ENCODE measurements at places on chromosomes 16 and 17.

DNA sequence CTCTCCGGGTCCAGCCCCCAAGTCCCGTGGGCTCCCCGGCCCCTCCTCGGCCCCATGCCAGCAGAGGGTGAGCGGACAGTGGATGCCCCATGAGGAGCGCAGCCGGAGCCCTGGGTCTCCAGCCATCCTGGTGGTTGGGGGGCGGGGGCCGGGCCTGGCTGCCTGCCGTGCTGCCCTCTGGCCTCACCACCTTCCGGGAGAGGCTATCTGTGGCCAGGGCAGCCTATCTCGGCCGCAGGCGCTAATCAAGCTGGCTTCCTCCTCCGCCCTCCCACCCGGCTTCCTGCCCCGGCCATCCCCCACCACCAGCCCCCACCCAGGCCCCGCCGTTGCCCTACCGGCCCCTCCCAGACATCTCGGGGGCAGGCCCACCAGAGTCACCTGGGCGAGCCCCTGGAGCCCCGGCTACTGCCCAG, 46.8 kb downstream of the ZFPM1 start:
- no peak for DNase-seq

- DNase-seq: no peak
Measured at GRCh38 chr16:55565086-55565485, 1.4 kb upstream of the CAPNS2 start.

DNA sequence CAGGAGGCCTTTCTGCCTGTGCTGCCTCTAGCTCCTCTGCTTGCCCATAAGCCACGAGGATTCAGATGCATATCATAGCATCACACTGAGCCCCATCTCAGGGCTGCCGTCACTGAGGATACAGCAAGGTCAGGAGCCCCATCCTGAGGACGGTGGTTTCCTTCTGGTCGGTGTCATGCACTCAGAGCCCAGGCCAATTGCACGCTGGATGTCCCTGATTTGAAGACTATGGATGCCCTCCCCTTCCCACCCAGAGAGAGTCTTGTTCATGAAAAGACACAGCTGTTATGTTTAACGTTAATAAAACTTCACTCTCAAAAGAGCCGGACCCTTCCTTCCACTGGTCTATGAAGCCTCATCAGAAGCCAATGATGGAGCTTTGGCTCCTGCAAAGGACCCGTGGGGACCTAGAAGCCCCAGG, 19.9 kb downstream of the COTL1 start:
- no peak for DNase-seq

DNA sequence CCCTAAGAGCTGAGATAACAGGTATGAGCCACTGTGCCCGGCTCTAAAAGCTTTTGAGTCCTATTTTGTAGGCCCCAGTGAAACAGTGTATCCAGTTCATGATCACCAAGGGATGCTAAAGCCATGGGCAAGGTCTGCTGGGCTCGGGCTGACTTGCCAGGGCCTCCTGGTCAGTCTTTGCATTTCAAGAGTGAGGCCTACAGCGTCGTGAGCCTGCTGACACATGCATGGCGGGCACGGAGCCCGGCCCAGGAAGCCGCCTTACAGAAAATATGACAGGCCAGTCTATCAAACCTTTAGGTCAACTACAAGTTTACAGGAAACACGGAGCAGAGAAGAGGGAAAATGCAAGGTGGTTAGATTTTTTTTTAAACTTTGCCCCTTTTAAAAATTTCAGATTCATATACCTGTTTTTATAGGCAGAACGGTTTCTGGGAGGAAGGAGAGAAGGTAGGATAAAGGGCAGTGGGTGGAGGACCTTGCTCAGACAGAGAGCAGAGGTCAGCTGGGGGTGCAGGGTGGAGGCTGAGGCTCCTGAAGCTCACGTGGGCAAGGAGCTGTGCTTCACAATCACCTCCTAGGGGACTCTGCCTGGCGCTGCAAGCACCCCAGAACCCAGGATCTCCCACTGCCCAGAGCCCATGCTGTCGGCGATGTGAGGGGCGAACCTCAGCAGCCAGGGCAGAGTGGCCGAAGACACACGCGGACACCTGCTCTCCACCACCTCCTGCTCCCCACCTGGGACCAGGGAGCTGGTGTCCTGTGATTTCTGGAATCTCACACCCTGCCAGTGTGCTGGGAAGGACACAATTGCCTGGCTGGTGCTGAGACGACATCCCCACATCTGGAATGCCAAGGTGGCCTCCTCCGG, 21.3 kb downstream of the C16orf95 start:
- no peak for DNase-seq

DNA sequence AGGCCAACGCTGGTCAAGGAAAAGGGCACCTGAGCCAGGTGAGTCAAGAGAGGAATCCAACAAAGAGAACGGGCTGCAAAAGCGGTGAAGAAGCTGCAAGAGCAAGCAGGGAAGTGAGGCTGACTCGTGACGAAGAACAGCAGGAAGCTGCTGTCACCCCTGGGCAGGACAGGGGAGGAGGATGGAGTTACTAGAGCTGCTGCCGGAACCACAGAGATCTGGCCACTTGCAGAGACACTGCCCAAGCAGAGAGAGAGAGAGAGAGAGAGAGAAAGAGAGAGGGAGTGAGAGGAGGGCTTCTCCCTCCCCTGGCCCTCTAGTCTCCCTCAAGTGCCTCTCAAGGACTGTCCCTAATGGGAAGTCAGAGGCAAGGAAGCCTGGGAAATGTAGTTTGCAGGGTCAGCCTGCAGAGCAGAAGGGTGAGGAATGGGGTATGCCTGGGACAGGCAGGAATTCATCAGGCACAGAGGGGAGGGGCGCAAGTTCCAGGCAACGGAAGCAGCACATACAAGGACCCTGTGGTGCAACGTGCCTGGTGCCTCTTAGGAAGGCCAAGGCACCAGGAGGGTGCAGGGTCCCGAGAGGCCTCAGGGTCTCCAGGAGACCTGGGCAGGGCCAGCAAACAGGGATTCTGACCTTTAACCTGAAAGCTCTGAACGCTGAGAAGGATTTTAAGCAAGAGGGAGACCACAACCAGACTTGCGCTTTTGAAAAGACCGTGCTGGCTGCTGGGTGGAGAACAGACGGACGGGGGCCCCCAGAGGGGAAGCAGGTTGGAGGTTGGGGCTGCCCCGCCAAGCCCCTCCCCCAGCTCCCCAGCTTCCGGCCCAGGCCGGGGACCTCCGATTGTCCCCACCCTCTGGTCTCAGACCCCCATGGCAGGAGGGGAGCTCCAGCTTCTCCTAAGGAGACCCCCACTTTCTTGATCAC, 45.8 kb upstream of the CIBAR2 start:
- no peak for DNase-seq

DNA sequence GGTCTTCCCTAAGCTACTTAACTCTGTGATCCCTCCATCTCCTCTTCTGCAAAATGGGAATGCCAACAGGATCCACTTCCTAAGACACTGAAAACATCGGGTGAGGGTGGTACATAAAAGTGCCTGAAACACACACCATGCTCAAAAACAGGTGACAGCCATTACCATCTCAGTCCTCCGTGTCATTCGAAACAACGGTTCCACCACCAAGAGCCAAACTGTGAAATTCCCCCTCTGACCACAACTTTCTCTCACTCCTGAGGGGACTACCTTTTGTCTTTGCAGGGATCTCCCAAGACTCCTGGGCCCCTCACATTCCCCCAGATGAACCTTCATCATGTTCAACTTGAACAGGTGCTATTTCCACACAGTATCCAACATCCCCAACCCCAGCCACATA, 37.0 kb downstream of the NUBP1 start:
- DNase-seq: no peak

- DNase-seq: no peak
Measured at GRCh38 chr16:22813223-22813947, 577 bp upstream of the HS3ST2 start.

GRCh38 chr16:11312718-11313492, 31.8 kb upstream of the PRM1 start:
- no peak for DNase-seq

DNA sequence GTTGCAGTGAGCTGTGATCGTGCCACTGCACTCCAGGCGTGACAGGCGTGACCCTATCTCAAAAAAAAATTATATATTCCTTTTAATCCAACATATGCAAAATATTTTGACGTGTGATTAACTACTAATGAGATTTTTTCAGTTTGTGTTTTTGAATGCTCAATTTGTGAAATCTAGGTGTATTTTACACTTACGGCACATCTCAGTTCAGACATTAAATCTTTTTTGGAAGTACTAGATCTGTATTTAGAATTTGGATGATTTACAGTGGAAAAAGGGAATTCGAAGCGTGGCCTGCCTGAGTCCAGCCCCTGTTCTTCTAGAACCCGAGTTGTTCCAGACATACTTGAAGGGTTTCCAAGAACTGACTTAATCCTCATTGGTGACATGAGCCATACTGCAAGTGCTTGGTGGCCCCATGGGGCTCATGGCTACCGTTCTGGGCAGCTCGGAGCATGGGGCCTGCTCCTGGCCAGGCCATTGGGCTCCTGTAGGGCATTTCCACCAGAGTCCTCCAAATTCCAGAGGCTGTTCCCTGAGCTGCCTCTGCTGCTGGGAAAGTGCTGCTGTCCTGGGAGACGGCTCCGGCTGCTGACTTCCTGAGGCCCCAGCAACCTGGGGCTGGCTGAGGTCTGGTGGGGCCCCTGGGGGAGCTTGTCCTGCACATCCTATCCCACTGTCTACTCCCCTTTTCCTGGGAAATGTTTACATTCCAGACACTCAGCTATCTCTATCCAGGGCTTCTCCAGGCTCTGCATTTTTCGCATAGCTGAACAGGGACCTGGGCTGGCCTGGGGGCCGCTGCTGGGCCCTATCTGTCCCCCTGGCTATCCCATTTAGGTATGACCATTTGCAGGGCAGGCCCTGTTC, 27.2 kb downstream of the LLGL2 start:
- DNase-seq: no peak

- no peak for DNase-seq
Measured at GRCh38 chr17:76343106-76343505, 10.6 kb downstream of the PRPSAP1 start.

DNA sequence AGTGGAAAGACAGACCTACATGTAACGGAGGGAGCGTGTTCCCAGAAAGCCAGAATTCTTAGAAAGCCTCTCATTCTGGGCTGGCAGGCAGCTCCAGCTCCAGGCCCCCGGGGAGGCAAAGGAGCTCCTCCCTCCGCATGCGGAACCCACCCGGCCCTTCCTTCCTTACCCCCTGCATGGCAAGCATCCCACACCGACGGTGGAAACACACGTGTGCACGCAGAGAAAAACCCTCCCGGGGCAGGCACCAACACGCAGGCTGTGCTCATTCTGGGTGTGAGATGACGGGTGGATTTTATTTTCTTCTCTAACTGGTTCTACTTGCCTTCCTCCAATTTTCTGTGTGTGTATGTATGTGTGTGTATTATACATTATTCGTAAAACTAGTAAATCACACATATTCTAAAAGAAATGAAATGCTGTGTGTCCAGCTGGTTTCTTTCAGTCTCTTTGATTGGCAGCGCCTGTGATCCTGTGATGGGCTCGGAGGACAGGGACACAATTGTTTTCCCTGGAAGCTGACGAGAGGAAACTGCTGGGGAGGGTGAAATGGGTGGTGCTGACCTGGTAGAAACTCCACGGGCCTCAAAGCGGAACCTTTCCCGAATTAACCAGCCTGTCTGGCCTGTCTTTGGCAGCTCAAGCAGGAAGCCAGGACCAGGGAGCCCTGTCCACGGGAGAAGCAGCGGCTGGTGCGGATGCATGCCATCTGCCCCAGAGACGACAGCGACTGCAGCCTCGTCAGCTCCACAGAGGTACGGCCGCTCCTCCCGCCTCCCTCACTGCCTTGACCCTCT, 22.2 kb downstream of the CARD14 start:
- DNase-seq: no peak

DNA sequence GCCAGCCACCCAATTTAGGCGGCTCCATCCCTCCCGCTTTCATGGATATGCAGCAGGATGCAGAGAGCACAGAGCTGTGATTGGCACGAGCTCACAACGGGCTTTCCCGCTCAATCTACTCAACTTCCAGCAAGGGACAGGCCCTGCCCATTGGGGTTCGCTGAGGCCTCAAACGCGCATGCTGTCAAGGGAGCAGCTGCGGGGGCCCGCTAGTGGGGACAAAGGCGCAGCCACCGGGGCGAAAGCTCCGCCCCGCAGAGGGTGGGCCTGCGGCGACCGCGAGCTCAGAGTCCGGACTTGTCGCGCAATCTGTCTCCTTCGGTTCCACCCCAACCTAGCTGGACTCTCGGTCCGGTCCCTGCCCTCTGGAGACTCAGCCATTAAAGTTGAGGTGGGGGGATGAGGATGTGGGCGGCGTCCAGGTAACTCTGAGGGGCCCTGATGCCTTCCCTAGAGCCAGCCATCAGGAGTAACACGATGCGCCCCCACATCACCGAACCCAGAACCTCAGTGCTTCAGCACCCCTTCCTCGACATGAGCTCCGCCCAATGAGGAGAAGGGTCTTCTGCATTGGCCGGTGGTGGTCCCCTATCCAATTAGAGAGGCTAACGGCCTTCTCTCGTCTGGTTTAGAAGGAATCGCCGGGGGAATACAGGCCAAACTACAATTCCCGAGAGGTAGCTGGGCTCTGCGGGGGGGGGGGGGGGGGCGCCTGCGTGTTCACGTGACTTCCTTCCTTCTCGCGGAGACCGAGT, 489 bp upstream of the NFATC3 start:
- DNase-seq: peak; percentile 77

DNA sequence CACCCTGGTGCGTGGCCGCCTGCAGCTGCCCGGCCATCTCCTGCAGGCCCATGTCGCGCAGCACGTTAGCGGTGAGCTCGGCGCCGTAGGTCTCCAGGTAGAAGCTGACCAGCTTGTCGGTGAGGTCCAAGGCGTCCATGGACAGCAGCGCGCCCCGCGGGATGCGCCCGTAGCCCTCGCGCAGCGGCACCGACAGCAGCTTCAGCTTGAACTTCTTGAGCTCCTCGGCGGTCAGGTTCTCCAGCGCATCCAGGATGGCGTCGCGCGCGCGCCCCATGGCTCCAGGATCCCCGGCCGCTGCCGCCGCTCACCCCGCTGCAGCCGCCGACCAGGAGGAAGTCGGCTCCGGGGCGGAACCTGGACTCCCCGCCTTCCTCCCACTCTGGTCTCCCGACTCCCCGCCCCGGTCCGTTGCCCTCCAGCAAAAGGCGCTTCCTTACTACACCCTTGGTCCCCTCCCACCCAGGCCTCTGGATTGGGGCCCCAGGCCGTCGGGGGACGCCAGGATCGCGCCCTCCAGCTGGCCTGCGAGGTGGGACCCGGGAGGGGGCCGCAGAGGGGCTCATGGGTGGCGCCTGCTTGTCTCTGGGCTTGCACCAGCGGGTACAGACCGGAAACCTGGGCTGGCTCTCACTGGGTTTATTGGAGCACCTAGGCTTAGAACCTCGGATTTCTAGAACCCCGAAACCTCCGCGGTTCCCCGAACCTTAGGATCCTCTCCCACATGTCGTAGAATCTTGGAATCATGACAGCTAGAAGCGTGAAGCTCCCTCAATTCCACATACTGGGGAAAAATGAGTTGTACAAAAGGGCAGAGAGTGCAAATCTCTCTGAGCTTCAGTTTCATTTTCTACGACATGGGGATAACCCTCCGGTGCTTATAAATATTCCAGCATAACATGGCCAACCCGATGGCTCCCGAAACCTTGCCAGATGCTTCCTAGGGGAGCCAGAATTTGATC, at the start of gene PYCARD:
TSS of gene PYCARD (minus strand) at position 347 of the 962 bp plus-strand sequence. CDS start at position 277, 70 bp downstream.
- no peak for DNase-seq

GRCh38 chr16:75130150-75130771, 13.7 kb upstream of the LDHD start:
- DNase-seq: no peak
